ENCODE measurements at places on chromosomes 1 and 21. TPM values are rescaled to one million over a fixed set of nuclear protein-coding genes. Genes with fewer than 3 reads are reported as not detected.

GRCh38 chr1:204169858-204170257, 3.7 kb upstream of the REN start:
- no peak for DNase-seq

DNA sequence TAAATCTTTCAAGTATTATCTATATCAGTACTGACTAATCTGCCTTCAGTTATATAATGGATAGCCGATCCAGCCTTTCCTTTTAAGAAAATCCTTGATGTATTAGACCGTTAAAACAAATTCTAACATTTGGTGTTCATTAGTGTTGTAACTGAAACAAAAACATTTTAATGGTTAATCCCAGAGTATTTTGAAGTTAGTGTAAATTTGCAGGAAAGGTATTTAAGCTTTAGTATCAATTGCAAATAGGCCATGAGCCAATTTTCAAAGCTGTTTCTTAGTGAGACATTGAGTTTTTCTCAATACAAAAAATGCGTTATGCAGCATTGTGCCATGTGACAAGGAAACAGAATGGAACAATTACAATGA, 29.6 kb downstream of the DISP1 start:
- DNase-seq, result no peak

DNA sequence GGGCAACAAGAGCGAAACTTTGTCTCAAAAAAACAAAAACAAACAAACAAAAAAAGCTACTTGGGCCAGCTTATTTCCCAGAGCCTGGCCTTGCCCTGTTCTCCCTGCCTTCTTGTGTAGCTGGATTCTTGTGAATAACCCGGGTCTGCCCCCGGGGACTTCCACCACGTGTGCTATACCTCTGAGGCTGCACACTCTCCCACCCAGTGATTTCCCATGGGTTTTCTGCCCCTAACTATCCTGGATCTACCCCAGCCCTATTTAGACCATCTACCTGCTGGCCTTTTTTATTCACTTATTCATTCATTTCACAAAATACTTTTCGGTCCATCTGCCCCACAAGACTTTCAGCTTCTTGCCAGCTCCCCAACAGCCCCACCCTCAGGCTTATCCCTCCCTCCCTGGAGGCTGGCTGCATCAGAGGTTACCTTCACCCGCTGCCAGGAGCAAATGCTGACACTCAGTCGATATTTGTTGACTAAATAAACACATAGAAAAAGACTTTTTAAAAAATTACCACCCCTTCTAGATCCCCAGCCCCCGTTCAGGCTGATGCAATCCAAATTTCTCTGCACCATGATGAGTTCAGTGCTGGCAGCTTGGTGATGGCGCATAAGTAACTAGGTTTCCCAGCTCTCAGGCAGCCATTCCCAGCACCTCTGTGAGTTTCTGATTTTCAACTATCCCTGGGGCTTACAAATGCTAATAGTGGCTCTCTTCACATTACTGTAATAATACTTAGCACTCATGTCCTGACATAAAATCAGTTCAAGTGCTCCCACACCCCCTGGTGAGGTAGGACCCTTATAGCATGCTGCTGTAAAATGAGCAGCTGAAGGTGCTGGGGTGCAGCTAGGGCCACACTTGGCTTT, 30.7 kb upstream of the TARBP1 start:
- DNase-seq, result no peak

- no peak for DNase-seq
These were observed 18.0 kb downstream of the FAAP20 start for GRCh38 chr1:2176615-2177014.

GRCh38 chr1:160590488-160590887, 11.2 kb upstream of the CD84 start:
- DNase-seq, result no peak

Gene F3
- 2.3 TPM for total RNA-seq

- no peak for DNase-seq
These were observed 61.2 kb downstream of the ERI3 start for GRCh38 chr1:44293761-44294315.

DNA sequence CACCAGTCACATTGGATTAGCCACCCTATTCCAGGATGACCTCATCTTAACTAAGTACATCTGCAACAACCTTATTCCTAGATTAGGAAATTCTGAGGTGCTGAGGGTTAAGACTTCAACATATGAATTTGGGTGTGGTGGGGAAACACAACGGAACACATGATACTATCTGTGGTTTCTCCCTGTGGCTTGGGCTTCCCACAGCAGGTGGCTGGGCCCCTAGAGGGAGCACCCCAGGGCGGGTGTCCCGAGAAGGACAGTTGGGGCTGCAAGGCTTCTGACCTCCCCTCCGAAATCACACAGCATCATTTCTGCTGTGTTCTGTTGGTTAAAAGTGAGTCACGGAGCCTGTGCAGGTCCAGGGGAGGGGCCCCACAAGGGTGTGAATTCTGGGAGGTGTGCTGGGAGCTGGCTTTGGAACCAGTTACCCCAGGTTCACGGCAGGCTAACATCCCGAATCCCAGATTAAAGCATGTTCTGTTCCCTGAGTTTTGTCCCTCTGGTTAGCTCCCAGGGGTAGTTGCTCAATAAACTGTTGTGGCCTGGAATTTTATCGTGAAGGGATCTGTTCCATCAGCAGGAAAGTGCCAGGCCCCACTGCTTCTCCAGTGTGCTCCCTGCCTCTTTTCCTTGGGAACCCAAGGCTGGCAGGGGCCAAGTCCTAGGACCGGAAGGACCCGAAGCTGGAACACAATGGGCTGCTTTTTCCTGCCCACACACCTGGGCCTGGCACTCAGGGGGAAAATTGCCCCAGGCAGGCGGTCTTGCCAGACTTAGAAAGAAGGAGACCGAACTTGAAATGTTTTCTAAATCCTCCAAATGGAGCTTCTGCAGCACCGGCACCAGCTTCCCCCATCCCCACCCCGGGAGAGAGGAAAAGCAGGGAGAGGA, 154.0 kb upstream of the WNT4 start:
- DNase-seq, result no peak

GRCh38 chr1:65955071-65955470, 162.4 kb downstream of the PDE4B start:
- DNase-seq, result no peak

- DNase-seq, result no peak
These were observed 174.2 kb downstream of the TNR start for GRCh38 chr1:175569117-175569743.

DNA sequence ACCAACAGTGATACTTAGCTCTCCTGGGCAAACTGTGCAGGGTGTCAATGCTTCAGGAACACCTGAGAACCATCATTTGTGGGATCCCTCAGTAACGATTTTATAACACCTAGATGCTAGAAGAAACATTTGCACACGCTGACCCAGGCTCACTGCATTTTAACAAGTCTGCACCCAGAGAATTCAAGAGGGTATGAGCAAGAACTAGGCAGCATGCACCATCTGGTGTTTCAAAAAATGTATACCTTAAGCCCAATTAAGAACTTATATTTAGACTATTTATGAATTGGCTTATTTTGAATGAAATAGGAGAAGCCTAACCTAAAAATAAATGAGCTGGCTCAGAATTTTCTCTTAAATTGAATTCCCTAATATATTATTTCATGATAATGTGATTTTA, 400.5 kb downstream of the GPATCH2 start:
- DNase-seq, result no peak

DNA sequence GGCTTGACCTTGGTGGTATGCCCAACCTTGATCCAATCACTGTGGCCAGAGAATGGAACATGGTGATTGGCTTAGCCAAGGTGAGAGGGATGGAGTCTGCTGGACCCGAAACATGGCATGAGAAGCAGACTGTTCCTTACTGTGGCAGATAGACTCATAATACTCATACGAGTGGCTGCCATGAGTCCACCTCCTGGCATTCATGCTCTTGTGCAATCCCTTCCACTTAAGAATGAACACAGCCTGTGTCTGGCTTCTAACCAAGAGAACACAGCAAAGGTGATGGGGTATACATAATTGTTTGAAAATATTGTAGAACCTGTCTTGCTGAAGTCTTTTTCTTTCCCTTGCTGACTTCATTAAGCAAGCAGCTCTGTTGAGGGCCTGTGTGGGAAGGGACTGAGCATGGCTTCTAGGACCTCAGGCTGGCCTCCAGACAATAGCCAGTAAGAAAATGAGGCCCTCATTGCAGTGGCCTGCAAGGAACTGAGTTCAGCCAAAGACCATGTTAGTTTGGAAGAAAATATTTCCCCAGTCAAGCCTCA, 85.9 kb downstream of the ZNF281 start:
- DNase-seq, result no peak

DNA sequence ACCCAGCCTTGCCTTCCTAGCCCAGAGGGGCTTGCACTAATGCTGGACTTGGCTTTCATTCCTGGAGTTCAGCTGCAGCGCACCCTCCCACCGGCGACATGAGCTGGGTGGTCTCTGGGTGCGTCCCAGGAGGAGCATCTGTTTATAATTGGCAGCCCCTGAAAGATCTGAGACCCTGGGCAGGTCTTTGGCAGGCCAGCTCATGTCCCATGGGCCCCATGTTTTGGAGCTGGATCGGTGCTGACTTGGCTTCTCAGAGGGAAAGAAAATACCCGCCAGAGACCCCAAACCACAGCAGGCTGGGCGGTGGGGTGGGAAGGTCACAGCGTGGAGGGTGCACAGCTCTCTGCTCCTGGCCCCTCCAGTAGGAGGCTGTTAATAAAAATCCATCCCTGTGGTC, 29.3 kb downstream of the DHRS3 start:
- DNase-seq, result no peak

GRCh38 chr1:69585666-69586065, 17.9 kb downstream of the LRRC7 start:
- no peak for DNase-seq

- no peak for DNase-seq
These were observed 41.7 kb downstream of the PKP1 start for GRCh38 chr1:201324821-201325677.

DNA sequence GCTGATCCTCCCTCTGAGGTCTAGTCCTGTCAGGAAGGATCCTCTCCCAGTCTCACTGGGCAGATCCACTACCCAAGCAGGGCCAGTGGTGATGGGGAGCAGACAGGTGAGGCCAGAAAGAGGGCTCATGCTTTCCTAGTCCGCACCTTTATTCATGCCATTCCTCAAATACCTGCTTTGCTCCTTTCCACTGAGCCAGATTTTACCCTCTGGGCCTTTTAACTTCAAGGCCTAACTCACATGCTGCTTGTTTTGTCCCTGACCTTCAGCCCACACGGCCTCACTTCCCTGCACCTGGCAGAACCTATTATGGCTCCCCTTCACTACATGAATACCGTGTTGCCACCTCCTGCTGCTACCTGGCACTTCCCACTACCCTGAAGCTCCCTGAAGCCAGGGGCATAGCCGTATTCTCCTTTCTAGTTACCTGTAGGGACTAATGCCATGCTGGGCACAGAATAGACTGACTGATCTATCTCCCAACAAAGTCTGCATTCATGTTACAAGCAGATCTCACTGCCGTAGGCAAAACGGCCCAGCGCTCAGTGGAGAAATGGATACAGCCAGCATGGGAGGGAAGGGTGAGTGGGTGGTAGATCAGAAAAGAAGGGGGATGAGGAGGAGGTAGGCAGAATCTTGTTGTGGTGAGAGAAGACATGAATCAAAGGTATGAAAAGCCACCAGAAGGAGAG, 36.1 kb upstream of the GOLT1A start:
- no peak for DNase-seq

DNA sequence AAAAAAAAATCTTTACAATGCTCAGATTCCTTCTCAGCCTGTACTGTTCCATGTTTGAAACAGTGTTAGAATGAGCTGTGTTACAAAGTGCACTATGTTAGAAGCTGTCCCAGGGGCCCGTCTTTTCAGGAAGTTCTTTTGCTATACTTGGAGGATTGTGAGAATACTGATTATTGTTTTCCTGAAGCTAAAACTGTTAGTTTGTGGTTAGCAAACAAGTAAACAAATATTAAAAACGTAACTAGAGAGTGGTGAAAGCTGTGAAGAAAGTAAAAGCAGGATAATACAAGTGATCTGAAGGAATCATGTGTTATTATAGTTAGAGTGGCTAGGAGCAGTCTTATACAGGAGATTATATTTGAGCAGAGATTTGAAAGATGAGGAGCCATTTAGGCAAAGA, 35.6 kb downstream of the CAMSAP2 start:
- DNase-seq, result no peak

DNA sequence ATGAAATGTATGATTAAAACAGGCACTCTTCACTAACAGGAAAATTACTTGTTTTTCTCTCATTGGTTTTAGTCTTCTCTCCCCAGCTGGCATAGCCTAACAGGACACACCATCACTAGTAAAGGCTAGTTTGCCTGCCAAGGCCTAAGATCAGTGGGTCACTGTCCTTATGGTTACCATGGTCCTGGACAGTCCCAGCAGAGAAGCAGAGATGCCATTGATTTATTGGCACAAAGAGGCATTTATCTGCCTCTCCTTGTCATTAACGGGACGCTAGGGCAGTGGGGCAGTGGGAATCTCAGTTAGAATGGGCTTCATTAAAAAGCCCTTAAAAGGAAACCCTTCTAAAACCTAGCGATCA, 13.9 kb downstream of the CD247 start:
- DNase-seq, result no peak

Gene CDK18
- 0.32 TPM for total RNA-seq

Measured in endothelial cell of umbilical vein (primary cell).